ENCODE measurements at places on chromosomes 13 and 19. TPM values are rescaled to one million over a fixed set of nuclear protein-coding genes. Genes with fewer than 3 reads are reported as not detected.

WDR87 gene
- total RNA-seq: not detected

CEACAM20 gene
- total RNA-seq: not detected

ZNF547 gene
- 0.93 TPM for total RNA-seq

DNA sequence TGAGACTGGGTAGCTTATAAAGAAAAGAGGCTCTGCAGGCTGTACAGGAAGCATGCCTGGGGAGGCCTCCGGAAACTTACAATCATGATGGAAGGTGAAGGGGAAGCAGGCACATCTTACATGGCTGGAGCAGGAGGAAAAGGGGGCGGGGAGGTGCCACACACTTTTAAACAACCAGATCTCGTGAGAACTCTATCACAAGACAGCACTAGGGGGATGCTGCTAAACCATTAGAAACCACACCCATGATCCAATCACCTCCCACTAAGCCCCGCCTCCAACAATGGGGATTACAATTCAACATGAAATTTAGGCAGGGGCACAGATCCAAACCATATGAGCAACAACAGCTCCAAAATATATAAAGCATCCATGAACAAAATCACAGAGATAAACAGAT lies 46.5 kb upstream of the GTF2F2 start:
- no peaks in the 10 kb centered on the region for H3K4me1 ChIP-seq
- no peak overlapping the region for H3K4me3 ChIP-seq
- DNase-seq: no peak
- no peak overlapping the region for H3K27ac ChIP-seq
- peaks cover 8% of the 10 kb centered on the region for H3K27me3 ChIP-seq

DNA sequence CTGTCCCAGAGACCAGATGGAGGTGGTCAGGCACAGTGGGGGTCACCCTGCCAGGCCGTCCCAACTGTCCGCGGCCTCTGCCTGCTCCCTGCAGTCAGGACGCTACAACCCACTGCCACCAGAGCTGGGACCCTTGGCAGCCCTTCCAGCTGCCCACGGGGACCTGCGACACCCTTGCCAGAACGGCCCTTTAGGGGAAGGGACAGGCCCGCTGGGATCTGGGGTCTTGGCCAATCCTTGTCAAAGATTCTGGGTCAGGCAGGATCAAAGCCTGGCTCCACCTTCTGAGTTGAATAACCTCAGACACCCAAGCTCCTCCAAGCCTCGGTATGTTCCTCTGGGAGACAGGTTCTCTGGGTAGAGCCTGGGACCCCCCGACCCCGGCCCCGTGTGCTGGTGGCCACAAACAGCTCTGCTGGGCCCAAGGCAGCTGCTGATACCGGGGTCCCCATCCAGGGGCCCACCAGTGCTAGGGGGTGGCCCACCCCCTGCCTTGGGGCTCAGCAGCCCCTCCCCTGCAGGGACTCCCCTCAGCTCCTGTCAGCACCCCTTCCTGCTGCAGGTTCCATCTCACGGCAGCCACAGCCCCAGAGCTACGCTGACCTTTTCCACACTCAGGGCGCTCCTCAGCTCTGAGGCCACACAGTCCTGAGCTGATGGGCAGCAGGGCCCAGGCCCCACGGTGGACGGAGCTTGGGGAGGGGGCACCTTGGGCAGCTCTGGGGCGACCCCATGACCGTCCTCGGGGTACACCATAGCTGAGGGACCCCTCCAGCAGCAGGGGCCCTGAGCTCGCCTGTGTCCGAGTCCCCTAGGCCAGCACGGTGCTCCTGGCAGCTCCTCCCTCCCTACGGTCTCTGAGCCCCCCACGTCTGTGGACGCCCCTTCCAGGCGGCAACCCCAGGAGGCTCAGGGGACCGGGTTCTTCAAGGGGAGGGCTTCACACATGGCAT lies 18.4 kb downstream of the SBNO2 start:
- DNase-seq: no peak
- H3K4me3 ChIP-seq: no peak overlapping the region
- H3K36me3 ChIP-seq: peaks cover 4% of the 10 kb centered on the region
- no peaks in the 10 kb centered on the region for H3K27me3 ChIP-seq
- no peaks in the 10 kb centered on the region for H3K4me1 ChIP-seq

ZIC2 gene
- 0.08 TPM for total RNA-seq

JAK3 gene
- total RNA-seq: 222 TPM

DNA sequence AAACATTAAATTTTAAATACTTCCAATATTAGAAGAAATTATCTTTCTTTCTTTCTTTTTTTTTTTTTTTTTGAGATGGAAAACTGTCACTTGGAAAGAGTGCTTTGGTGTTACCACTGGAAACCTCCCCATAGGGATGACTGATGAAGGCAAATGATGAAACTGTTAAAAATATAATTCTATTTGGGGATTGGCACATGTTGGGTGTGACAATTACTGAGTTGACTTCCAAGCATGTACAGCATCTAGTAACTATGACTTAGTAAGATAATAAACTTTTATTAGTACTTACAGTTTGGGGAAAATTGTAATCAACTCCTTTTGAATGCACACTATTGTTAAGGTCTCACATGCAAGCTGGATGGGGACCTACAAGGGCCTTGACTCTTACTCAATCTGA lies 592.5 kb downstream of the KCTD12 start:
- H3K36me3 ChIP-seq: no peaks in the 10 kb centered on the region
- H3K27me3 ChIP-seq: no peaks in the 10 kb centered on the region
- H3K4me3 ChIP-seq: no peak overlapping the region
- no peak overlapping the region for H3K27ac ChIP-seq

KRTDAP gene
- not detected for total RNA-seq

GRCh38 chr19:55687281-55688201 lies 12.5 kb downstream of the EPN1 start:
- no peak for DNase-seq
- H3K27ac ChIP-seq: no peak overlapping the region
- no peaks in the 10 kb centered on the region for H3K27me3 ChIP-seq
- no peak overlapping the region for H3K4me3 ChIP-seq
- H3K4me1 ChIP-seq: no peaks in the 10 kb centered on the region

ADPRHL1 gene
- total RNA-seq: 0.32 TPM

DNA sequence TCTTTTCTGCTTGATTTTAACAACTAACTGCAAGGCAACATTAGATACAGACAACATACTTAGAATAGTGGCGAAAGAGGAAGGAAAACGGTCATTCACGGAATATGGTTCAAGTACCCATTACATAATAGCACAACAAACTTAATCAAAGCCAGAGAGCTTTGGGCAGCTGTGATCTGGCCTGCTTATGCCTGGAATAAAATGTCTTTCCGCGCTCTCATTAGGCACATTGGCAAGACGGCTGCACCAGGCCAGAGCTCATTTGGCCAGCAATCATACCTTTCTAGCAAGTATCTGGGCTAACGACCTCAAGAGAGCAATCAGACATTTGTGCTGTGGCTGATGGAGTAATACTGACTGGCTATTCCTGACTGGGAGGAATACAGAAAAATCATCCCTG lies 112.8 kb downstream of the NALCN start:
- no peaks in the 10 kb centered on the region for H3K27me3 ChIP-seq
- DNase-seq: no peak
- H3K4me3 ChIP-seq: no peak overlapping the region
- H3K4me1 ChIP-seq: no peaks in the 10 kb centered on the region
- no peaks in the 10 kb centered on the region for H3K36me3 ChIP-seq

GRCh38 chr19:38619361-38620174 lies 580 bp downstream of the EIF3K start:
- H3K4me1 ChIP-seq: peaks cover 32% of the 10 kb centered on the region
- H3K4me3 ChIP-seq: peak overlapping the region; percentile 98
- DNase-seq: no peak
- peaks cover 35% of the 10 kb centered on the region for H3K36me3 ChIP-seq
- no peaks in the 10 kb centered on the region for H3K27me3 ChIP-seq

GRIK5 gene
- 3.9 TPM for total RNA-seq

ATP4B gene
- not detected for total RNA-seq

- peaks cover 23% of the 10 kb centered on the region for H3K36me3 ChIP-seq
- H3K4me3 ChIP-seq: no peak overlapping the region
- DNase-seq: no peak
- no peak overlapping the region for H3K27ac ChIP-seq
Measured at GRCh38 chr19:3492131-3492839, 8.2 kb downstream of the DOHH start.

DNA sequence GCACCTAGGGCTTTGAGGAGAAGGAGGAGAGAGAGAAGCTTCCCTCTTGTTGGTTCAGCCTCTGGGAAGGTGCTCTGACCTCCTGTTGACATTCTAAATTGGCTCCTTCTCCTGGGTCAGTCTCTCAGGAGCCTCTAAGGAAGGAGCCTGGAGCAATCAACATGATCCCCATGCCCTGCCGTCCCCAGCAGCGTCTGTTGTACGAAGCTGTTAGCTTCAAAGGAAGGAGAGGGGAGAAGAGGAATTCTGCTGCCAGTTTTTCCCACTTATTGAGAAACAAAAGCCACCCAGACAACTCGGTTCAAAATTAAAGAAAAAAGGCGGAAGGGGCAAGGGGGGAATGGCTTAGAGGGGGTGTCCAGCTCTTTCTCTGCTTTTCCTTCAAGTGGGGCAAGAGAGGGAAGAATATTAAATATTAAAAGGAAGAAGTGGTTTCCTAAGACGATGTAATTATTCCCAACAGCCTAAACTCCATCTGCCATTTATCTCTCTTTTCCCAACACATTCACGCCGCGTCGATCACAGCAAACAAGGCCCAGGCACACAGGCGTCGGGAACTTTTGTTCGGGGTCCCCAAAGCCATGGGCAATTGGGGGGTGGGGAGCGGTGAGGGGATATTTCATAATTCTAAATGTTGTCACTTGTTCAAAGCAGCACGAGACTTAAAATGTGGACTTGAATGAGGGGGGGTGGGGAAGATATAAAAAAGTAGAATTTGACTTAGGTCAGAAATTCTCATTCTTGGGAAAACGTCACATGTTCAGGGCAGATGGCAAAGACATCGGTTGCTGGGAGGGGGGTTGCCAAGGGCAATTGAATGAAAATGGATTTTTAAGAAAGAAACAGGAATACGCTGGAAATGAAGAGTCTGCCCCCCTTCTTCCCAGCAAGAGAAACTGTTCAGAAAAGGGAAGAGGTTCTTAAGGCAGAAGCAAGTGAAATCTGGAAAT lies 116.8 kb upstream of the CACNA1A start:
- DNase-seq: no peak
- H3K27ac ChIP-seq: no peak overlapping the region
- H3K36me3 ChIP-seq: no peaks in the 10 kb centered on the region
- peaks cover 25% of the 10 kb centered on the region for H3K27me3 ChIP-seq
- H3K4me3 ChIP-seq: no peak overlapping the region

DNA sequence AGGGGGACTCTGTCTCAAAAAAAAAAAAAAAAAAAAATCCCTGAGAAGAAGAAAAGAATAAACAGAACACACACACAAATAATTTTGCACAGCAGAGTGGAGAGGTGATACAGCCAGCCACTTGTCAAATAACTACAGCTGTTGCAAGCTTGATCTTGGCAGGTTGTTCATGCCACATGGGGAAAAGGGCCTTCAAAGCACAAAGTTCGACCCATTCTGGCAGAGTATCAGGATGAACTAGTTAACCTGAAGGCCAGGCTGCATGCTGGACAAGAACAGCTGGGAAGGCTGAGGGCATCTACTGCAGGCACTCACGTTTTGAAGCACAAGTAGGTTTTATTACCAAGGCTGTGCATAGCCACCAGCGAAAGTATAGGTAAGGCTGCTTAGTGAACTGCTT lies 104.1 kb downstream of the KCTD15 start:
- no peaks in the 10 kb centered on the region for H3K4me1 ChIP-seq
- peaks cover 13% of the 10 kb centered on the region for H3K27me3 ChIP-seq
- H3K4me3 ChIP-seq: no peak overlapping the region
- H3K36me3 ChIP-seq: no peaks in the 10 kb centered on the region

DNA sequence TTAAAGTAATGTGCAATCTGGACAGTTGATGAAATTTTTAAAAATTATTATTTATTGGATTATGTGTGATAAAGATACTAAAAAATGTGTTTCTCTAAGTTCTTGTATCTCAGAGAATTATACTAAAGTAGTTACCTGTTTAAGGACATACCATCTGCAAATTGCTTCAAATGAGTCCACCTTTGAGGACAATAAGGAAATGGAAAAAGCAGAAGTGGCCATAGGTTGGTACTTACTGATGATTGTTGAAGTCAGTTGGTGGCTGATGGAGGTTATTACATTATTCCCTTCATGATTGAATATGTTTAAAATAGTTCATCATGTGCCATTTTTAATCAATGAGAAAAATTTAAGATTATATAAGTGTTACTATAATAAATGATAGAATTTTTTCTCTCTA lies 367.0 kb downstream of the MYO16 start:
- no peaks in the 10 kb centered on the region for H3K4me1 ChIP-seq
- H3K27ac ChIP-seq: no peak overlapping the region
- H3K27me3 ChIP-seq: no peaks in the 10 kb centered on the region

CD209 gene
- not detected for total RNA-seq

All from activated T-helper 1 cell treated with anti-CD3 and anti-CD28 coated beads, Interleukin-12 subunit alpha, Interleukin-12 subunit beta, Interleukin-2, Interleukin-4 antibody, amounts not matched to agents 30 ng/mL and 10 ng/mL and 1 ng/mL, durations not matched to agents 14 hours and 24 hours and 36 hours (primary cell).